ENCODE measurements at places on chromosomes 5 and 9.

DNA sequence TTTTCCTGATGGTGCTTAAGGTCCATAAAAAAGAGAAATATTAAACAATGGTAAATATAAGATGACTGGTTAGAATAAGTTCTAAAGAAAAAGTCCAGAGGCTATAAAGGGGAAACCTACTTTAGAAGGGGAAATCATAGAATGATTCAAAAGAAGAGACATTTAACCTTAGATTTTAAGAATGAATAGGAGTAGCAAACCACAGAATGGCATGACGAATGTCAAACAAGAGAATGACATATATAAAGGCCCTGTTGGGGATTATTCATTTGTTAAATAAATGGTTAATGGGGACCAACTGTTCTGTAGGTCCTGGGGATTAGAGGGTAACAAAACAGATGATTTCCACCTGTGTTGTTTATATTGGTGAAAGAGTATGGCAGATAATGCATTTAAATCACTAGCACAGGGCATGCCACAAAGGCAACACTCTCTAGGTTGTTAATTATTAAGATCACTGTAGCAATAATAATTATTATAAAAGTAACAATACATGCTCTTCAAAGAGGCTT, 495.2 kb upstream of the GRIA1 start:
- no peak for DNase-seq

DNA sequence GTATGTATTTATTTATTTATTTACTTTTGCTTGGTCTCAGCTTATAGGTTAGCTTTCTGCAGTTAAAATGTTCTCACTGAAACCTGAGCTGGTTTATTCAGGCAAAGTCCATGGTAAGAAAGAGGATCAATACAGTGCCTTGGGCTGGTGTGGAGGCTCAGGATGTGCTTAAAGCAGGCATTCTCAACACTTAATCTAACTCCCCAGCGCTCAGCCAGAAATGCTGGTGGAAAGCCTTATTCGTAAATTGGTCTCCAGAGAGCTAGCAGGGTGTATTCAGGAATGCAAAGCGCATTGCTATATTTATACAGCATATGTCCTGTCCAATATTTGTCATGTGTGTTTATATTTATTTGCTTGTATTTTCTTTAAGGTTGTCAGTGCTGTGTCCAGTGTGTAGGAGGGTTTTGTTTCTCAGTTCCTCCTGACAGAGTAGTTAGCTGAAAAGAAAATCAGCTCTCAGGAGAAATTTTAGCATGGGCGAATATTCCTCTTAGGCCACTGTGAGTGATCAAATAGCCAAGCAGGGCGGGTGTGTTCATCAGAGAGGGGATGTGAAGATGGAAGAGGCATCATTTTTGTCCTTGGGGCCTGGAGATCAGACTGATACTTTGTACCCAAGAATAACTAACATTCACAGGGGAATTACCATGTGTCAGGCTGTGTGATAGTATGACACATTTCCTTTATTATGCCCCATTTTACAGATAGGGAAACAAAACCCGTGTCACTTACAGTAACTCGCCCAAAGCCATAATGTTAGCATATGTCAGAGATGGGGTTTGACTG, 65.8 kb downstream of the DOCK2 start:
- no peak for DNase-seq

DNA sequence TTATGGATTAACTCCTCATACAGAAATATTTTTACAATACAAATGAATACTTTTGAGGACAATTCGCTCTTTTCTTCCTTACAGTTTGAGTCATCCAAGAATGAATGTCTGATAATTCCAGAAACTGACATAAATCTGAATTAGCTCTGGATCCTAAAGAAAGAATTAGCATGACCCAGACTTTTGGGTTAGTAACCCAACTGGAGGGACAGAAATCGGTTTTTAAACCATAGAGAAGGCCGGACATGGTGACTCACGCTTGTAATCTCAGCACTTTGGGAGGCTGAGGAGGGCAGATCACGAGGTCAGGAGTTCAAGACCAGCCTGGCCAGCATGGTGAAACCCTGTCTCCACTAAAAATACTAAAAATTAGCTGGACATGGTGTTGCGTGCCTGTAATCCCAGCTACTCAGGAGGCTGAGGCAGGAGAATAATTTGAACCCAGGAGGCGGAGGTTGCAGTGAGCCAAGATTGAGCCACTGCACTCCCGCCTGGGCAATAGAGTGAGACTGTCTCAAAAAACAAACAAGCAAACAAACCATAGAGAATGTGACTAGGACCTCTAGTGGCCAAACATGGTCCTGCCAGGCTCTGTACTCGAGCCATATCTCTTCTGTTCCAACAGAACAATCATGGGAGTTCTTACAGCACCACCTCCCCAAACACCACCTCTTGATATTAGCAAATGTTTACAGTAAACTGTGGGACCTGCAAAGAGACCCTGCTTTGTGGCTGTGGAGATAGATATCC, 44.8 kb downstream of the LURAP1L start:
- DNase-seq = no peak

DNA sequence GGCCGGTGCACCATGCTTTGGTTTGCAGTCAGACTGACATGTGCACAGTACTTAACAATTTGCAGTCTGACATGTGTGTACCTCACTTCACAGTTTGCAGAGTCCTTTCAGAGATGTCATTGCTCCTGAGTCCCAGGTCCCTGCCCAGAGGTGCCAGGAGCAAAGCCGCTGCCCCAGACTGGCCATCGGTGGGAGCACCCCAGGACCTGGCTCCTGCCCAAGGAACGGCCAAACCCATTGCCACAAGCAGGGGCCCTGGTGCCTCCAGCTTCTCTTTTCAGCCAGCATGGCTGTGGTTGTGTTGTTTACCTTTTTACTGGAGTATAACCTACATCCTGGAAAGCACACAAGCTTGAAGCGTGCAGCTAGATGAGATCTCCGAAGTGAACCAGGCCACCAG, 28.6 kb downstream of the RASGEF1C start:
- DNase-seq = no peak

DNA sequence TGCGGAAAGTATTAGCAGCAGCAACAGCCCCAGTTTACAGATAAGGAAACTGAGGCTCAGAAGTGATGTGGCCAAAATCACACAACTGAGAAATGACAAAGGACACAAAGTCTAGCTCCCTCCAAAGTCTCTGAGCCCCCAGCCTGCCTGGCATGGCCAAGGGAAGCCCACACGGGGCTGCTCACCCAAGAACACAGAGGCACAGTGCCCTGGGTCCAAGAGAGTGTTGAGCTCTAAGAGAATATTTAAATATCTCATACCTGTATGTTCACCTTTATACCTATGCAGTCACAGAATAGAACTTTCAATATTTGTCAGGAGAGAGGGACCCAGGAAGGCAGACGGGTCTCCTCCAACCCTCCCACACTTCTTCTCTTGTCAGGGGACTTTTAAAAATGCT, 16.6 kb downstream of the VAV2 start:
- DNase-seq = no peak

GRCh38 chr9:38294220-38294960, 98.1 kb upstream of the ALDH1B1 start:
- DNase-seq = no peak

- no peak for DNase-seq
These were observed 83.1 kb downstream of the NLN start for GRCh38 chr5:65805089-65805488.

DNA sequence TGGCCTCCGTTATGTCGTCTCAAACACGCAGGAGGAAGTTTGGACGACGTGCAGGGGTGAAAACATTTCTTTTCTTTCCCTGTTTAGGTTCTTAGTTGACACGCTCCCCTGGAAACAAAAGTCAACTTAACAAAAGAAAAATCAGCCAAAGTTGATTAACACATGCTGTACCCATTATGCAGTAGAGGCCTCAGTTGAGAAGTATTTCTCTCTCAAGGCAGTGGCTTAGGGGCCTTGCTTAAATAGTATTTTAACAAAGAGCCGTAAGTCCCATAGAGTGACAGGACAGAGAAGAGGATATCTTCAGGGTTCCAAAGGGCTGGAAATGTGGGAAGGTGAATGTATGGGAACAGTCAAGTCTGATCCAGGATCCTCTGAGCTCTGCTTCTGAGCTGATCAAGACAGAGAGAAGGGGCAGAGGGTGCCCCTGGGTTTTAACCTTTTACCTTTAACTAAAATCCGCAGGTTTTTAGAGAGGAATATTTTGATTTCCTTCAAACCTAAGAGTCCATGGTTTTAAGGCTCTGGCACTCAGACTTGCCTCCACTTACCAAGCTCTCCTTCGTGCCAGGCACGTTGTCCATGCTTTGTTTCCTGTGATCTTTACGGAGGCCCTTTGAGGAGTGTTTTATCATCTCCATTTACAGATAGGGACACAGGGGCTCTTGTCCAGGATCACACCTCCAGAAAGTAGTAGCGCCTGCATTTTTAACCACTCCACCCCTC, 629 bp upstream of the CD74 start:
- no peak for DNase-seq
